ENCODE measurements at places on chromosomes 1 and 21.

DNA sequence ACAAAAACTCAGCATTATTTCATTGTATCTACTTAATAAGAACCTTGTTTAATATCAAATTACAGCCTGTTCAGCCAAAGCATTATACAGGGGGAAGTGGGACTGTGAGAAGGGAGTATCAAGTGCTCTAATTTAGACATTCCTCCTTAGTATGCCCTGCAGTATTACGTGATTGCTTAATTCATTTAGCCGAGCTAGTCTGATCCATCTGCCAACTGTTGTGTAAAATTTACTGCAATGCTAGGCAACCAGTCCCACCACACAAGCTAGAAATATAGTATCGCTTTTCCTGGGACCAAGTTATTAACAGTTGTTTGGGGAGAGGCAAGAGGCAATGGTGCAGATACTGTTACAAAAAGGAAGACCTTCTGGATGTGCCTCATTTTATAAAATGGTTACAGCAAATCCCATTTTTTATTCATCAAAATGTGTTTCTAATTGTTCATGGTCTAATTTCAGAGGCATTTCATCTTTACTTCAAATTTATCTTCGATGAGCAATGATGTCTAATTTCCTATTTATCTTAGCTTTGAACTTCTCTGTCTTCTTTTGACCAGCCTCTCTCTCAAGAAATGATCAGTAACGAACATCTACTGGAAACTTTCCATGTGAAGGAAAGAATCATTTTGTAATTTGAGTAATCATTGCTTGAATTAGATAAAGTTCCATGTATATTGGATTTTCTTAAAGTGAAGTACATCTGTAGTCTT is 283.3 kb downstream of the DUSP10 start:
- no peak for DNase-seq

- DNase-seq: no peak
Observed at GRCh38 chr1:29234471-29234870, 1.9 kb upstream of the PTPRU start.

DNA sequence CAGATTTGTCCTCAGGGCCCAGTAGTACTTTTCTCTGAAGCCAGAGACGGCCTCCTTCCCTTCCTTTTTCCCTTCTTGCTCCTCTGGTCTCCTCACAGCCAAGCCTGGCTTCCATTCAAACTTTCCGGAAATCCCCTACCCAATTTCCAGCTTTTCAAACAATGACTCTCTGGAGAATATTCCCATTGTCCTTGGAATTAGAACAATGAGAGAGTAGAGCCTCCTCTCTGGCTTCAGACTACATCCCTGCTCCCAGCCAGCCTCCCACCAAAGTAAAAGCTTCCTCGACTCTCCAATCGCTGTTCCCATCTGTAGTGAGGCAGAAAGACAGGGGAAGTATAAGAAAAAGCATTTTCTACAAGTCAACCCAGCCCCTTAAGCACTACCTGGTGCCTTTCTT is 77.7 kb upstream of the SOX13 start:
- no peak for DNase-seq

- no peak for DNase-seq
Observed at GRCh38 chr1:229619002-229619401, 6.9 kb downstream of the TAF5L start.

DNA sequence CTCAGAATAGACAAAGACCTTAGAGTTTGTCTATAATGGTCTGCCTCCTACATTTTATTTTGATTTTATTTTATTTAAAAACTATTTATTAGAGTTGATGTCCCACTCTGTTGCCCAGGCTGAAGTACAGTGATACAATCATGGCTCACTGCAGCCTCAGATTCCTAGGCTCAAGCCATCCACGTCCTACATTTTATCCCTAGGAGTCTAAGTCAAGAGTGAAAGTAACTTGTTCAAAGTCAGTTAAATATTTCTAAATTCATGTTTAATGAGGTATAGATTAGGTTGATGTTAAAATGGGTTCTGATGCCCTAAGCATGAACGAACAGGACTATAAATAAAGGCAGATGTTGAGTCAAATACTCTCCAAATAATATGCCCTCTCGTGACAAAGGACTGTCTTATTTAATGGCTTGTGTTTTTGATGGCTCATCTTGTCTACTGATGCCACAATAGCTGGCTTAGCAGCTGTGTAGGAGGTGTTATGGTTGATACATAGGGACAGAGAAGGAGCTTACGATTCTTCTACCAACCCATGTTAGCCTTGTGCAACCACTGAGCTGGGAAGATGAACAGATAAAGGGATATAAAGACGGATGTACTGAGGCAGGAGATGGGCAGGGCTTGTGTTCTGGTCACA is 66.0 kb upstream of the CR1L start:
- DNase-seq: no peak

DNA sequence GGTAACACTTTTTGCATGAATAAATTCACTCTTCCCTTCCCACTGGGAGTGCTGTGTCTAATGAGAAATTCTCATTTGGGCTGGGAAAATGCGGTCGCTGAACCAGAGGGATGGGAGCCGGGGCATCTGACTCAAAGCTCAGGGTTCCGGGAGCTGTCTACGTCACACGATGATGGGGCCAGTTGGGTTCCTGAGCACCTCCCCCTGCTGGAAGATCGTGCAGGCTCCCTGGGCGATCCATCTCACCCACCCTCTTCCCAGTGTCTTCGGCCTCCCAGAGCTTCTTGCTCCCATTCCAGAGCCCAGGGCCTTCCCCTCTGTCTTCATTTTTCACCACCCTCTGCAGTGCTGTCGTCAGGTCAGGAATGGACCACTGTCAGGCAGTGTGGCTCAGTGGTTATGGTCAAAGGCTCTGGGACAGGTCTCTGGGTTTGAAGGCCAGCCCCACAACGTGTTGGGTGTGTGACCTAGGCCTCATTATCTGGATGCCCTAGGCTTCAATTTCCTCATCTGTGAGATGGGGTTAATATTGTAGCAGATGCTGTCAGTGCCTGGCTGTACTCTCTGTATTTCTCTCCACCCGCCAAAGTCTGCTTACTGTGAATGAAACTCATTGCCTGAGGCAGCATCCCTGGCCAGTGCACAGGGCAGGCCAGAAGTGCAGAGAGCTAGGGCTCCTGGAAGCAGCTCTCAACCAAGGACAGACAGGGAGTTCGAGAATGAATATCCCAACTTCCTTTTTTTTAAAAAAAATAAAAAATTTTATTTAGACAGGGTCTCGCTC is 31.8 kb downstream of the IGSF21 start:
- no peak for DNase-seq

DNA sequence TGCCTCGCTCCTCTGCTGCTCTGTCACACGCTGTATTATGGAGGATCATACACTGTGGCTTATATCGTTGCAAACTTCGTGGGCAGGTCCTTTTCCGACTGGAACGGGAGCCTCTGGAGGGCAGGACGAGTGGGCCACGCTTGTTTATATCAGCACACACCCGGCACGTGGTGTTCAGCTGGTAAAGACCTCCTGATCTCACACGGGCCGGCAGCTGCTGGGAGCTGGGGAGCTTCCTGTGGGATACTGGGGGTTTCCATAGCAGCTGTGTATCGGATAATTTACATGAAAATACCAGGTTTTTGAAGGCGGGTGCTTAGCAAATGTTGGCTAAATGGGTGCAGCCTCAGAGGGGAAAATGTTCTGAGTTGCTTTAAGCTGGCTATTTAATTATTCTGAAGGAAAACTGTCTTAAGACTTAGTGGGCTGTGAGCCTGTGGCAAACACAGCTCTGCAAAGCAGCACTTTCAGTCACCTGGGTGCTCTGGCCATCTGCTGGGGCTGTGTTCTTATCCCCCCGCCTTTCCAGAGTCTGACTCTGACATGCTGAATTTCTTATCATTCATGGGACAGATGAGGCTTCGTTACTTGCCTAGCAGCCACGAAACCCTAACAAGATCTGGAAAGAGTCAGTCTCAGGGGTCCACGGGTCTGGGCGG is 103.6 kb upstream of the GCLM start:
- no peak for DNase-seq

DNA sequence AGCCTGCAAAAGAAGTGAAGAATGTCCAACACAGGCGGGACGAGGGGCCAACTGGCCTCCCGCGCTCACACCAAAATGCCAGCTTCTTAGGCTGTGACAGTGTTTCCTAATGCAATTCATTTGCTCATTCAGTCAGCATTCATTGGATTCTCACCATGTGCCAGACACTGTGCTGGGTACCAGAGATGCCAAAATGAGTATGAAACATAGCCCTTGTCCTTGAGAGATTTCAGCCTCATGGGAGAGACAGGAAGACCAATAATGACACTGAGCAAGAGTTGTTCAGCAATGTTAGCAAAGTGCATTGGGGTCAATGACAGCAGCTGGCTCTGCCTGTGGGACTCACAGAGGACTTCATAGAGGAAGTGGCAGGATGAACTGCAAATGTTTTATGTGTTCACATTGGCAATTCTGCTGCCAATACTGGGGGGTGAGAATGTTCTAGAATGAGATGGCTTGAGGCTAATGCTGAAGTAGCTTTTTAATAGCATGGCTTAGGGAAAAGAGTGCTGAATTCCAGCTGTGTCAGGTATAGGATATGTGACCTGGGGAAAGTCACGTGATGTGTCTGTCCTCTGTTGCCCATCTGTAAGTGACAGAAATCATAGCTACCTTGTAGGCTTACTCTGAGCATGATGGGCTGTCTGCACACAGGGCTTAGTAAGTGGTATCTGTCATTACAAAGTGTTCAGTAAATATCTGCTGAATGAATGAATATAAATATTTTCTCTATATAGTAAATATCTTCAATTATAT is 58.3 kb upstream of the KIF26B start:
- no peak for DNase-seq

- DNase-seq: no peak
Observed at GRCh38 chr1:200279810-200280411, 129.9 kb downstream of the ZNF281 start.

DNA sequence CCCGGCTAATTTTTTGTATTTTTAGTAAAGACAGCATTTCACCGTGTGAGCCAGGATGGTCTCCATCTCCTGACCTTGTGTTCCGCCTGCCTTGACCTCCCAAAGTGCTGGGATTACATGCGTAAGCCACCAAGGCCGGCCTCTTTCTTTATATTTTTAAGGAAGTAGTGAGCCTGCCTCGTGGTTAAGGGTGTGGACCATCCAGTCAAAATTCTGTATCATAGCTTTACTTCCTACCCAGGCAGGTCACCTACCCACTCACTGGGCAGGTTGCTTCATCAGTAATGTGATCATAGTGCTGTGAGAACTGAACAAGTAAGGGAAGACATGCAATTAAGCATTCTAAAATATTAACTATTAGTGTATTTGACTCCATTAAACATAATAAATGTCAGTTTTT is 8.1 kb upstream of the ACOT7 start:
- no peak for DNase-seq

DNA sequence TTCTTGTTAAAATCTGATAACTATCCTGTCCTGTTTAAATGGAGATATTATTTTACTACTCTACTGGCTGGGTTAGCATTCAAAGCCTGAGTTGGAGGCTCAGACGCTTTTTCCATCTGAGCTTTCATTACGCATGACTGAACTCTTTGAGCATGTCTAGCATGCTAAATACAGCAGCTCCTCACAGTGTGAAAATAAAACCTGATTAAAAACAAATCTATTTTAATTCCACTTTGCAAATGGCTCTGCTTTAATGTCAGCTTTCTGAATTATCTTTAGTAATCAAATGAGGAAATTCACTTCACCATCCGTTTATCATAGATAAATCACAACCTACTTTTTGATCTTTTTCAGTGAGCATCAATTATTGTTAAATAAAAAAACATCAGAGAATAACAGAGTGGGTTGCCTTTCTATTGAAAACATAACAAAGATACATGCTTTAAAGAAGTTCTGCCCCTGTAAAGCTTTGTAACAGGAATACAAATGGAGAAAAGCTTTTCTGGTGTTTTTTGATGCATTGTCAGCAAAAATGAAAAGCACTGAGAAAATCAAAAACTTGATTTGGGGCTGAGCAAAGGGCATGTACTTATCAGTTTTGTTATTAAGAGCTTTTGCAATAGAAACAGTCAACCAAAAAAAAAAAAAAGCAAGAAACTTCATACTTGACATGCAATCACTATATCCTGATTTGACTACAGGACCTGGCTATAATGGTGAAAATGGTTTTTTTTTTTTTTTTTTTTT is 3.5 kb upstream of the SPEN start:
- no peak for DNase-seq

DNA sequence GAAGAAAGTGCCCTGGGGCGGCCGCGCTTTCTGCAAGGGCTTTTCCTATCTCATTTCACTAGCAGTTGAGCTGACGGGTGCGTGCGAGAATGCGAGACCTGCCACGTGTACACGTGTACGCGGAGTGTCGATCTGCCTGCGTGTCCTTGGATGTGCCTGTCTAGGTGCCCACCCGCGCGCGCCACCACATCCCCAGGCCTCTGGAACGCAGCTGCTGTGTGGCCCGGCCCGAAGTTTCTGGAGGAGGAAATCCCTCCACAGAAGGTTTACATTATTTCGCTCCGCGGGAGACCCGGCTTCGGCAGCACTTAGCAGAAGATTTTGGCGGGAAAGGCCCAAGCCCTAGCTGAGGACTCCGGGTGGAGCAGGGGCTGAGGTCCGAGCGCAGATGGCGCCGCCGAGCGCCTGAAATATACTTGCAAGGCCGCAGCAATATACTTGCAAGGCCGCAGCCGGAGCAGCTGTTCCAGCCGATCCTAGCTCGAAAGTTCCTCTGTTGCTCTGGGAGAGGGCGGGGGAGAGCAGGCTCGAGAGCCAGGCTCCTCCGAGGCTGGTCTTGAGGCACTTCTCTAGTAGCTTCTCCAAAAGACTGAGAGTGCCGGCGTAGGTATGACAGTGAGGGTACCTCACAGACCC is 3.9 kb downstream of the TBX15 start:
- no peak for DNase-seq

- DNase-seq: no peak
Observed at GRCh38 chr1:109659997-109660690, 4.2 kb downstream of the GSTM4 start.
